Stimulated activated CD4-positive, alpha-beta T cell treated with anti-CD3 and anti-CD28 coated beads, Interleukin-4, amount 100 ng/mL, for 24 hours (primary cell): ENCODE measurements at places on chromosomes 2 and 18.

GRCh38 chr2:204027091-204027490, 90.5 kb downstream of the ICOS start:
- peak; percentile 36 for DNase-seq

DNA sequence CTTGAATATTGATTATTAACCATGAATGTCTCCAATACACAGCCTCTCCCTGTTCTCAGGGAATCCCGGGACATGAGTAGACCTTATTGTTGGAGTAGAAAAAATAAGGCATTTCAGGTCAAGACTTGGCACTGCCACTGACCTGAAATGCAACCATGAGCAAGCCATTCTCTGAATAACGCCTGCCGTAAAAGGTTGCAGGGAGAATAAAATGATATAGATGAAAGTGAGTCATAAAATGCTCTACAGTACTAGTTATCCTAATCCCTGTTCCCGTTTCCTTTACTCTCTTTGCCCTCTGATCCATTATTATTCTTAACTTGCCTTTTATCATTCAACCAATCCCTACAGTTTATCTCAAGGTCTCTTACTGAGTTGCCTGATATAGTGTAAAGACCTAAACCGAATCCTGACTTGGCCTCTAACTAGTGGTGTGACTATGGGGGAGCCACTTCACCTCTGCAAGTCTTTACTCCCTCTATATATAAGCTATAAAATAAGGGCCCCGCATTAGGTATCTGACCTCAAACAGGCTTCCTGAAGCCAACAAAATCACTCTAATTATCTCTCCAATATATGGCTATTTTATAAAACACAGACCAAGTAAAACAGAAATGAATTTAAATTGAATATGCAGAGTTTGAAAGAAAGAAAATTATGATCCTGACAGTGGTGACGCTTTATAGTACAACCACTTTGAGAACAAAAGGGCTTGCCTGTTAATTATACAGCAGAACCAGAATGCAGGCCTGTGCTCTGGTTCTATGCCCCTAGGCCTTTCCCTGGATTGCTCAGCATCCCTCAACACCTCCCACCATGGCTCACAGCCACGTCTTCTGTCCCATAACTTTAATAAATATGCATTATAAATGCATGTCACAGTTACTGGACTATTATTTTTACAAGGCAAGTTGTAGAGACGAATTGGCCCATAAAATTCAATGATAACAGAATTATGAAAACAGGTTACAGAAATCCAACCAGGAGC, 183.1 kb downstream of the STK39 start:
- DNase-seq, result no peak

DNA sequence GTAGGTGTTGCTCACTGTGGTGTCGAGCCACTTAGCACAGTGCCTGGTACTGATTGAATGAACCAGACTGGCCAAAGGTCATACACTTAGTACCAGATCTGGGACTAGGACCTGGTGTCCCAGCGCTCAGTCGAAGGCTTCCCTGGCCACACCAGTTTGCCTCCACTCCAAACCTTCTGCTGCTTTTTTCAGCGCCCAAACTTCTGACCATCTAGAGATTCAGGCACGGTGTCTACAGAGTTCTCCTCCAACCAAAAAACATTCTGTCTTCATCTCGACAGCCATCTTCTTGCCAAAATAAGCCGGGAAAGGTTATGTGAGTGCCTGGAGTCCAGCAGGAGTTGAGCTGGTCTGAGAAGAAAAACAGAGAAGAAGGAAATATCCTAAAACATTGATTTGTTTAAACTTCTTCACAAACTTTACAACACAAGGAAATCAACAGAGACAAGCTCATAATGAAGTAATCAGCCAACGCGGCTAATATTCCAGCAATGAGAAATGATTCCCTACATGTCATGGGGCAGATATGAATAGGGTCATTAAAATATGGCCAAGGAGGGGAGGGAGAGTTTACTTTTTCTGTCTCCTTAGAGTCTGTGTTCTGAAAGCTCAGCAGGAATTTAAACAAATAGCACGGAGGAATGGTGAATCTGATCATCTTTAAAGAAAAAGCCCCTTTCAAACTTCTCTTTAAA, 2.3 kb upstream of the GLI2 start:
- DNase-seq, result no peak

GRCh38 chr2:241567776-241568175, 9.2 kb downstream of the BOK start:
- no peak for DNase-seq

DNA sequence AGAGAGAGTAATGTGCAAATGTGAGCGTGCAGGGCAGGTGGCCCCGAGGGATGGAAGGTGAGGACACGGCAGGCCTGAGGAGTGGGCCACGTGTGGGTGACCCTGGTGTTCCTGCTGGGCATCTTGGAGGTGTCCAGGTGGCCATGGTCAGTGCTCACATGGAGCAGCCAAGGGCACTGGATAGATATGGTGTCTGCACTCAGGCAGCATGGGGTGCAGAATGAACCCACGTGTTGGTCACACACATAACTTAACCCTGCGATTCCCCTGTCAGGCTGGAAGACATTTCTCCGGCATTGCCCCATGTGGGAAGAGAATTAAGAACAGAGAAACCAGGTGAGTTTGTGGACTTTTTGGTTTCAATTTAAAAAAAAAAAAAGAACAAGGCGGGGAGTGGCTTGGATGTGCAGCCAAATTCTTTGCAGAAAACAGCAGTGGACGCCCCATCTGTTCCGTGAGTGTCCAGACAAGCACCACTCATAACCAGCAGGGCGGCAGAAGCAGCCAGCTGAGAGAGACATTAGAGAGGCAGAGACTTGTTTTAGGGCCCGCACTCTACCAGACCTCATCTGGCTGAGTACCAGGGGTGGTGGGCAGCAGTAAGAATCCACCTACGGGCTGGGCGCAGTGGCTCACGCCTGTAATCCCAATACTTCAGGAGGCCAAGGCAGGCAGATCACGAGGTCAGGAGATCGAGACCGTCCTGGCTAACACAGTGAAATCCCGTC, 249.8 kb downstream of the ACKR3 start:
- DNase-seq, result no peak

DNA sequence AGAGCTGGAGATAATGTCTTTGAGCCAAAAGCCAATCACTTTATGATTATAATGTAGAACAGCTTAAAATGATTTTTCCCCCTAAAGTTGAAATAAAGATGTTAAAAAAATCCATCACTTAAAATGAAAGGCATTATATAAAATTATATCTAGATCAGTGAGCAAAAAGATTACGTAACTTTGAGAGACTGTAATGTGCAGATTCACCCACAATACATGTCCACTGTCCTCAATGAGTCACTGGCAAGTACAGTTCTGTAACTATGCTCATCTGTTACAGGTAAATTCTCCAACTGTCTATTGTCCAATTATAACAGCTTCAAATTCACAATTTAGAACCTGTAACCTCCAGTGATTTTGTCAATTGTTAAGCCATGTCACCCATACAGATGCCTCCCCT, 19.0 kb downstream of the FAM161A start:
- no peak for DNase-seq

- no peak for DNase-seq
Observed at GRCh38 chr2:17580319-17580715, 39.8 kb downstream of the VSNL1 start.

- no peak for DNase-seq
Observed at GRCh38 chr2:99461828-99462483, 27.9 kb downstream of the REV1 start.

- no peak for DNase-seq
Observed at GRCh38 chr18:8871489-8871888, 166.1 kb downstream of the MTCL1 start.

- DNase-seq, result no peak
Observed at GRCh38 chr2:52139241-52139640, 1107.3 kb upstream of the NRXN1 start.

DNA sequence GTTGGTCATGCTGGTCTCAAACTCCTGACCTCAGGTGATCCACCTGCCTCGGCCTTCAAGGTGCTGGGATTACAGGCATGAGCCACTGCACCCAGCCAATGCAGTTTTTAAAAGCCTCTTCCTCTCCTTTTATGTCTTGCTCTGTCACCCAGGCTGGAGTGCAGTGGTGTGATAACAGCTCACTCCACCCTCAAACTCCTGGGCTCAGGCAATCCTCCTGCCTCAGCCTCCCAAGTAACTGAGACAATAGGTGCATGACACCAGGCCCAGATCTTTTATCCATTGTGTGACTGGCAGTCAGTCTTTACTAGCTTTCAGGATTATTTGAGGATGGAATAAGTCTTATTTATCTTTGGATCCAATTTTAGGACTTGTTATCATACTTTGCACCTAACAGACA, 13.2 kb downstream of the KCTD18 start:
- no peak for DNase-seq

DNA sequence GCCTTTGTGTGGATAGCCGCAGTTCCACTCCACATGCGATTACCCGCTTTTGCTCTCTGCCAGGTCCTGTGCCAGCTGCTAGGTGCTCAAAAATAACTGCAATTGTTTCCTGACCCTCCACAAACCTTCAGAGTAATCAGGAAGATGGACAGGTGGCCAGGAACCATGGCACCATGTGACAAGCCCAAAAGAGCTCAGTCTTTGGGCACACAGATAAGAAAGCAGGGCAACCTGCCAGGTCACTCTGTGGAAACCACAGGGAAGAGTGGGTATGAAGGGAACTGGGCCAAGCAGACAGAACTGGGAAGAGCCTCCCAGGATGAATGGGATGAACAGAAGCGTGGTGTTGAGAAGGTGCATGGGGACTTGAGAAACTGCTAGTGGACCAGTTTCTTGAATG, 79.4 kb upstream of the AGAP1 start:
- DNase-seq, result no peak

DNA sequence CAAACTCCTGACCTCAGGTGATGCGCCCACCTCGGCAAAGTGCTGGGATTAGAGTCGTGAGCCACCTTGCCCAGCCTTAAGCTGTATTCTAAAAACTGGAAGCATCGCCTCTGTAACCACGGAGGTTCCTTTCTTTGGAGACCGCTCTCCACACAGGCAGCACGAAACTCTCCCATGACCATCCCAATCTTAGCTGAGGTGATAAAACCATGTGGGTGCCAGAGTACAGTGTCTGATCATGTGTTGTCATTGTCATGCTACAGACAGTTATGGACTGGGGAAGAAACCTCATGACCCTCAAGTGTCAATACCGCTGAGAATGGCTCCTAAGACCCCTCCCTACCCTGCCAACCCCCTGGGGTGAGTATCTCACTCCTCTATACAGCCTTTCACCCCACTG, 41.4 kb upstream of the EPG5 start:
- no peak for DNase-seq

- DNase-seq, result no peak
Observed at GRCh38 chr2:76763276-76763675, 758.9 kb downstream of the LRRTM4 start.

DNA sequence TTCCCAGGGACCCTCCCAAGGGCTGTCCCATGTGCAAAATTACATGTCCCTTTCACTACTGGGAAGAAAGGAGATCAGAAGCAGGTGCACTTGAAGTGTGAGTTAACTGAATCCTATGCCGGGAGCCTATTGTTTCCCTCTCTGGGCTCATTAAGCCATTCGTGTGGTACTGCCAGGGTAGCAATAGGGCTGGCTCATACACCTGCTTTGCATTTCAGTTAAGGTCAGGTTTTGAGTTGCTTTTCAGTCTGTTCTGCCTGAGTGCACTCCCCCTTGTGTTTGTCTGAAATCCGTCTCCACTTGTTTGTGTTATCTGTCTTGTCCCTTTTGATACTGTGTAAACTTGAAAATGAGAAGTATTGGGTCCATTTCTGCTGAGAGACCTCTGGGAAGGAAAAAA, 1232.6 kb upstream of the NRXN1 start:
- DNase-seq, result no peak

GRCh38 chr2:191885650-191886049, 38.8 kb upstream of the CAVIN2 start:
- no peak for DNase-seq

GRCh38 chr2:240360645-240361475, 74.6 kb upstream of the GPC1 start:
- DNase-seq, result no peak

GRCh38 chr2:170019060-170019805, 158.7 kb upstream of the MYO3B start:
- DNase-seq, result no peak

- DNase-seq, result no peak
Observed at GRCh38 chr2:30770816-30771576, 36.2 kb downstream of the CAPN13 start.

DNA sequence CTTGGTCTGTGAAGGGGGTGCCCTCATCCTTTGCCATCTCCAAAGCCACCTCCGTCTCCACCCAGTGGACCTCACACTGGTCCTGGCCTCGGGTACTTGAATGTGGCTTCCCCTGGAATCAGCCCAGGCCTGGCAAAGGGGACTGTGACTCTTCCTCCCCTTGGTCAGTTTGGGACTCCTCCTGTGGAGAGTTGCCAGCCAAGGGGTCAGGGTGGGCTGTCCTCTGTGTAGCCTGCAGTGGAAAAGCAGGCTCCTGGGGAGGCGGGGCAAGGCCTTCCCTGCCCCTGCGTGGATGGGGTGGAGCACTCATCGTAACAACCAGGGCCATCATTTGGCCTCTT, 59.8 kb downstream of the INHBB start:
- DNase-seq, result no peak

- no peak for DNase-seq
Observed at GRCh38 chr2:165777522-165778186, 16.4 kb downstream of the GALNT3 start.

- DNase-seq, result no peak
Observed at GRCh38 chr2:219125886-219126270, 34.7 kb downstream of the NHEJ1 start.

DNA sequence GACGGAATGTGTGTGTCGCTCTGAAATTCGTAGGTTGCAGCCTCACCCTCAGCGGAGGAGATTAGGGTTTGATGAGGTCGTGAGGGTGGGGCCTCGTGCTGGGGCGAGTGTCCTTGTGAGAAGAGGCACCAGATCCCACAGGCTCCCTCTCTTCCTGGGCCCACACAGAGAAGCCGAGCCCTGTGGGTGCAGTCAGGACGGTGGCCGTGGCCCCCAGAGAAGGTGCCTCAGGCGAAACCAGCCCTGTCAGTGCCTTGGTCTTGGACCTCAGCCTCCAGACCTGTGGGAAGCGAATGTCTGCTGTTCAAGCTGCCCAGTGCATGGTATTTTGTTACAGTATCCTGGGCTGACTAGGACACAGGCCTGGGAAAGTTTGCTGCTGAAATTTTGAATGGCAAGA, 108.0 kb upstream of the ALKAL2 start:
- DNase-seq, result no peak

DNA sequence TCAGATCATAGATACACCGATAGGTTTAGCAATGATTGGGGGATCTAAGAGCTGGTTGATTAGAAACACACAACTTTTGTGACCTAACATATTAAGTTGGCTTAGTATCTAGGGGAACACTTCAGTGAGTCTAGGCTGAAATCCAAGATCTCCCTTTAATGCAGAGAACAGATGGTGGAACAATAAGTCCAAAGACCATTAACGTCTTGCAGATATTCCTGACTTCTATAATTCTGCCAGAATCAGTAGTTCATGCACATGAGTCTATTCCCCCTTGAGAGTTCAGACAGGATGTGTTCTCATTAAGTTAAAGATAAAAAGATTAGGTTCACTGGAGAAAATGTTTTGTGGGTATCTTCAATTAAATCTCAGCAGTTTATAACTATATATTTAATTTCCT, 506.5 kb downstream of the TSN start:
- no peak for DNase-seq
